ENCODE measurements at places on chromosomes 6 and 20.

- no peak for DNase-seq
Observed at GRCh38 chr6:31355583-31355948, 1.4 kb downstream of the HLA-B start.

DNA sequence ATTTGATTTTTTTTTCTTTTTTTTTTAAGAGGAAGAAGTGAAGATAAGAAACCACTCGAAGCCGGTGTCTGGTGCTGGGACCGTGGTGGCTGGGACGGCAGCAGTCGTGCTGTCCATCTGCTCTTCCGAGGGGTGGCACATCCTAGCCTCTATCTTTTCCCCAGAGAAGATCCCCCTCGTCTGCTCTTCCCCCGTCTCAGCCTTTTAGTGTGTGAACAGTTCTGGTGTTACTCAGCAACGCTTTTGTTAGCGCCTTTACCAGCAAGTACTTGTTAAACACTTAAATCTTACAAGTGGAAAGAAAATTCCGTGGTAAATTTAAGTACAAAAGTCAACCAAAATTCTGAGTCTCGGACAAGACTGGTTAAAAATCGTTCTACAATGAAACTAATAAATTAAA lies 90.1 kb downstream of the RSPH3 start:
- no peak for DNase-seq

DNA sequence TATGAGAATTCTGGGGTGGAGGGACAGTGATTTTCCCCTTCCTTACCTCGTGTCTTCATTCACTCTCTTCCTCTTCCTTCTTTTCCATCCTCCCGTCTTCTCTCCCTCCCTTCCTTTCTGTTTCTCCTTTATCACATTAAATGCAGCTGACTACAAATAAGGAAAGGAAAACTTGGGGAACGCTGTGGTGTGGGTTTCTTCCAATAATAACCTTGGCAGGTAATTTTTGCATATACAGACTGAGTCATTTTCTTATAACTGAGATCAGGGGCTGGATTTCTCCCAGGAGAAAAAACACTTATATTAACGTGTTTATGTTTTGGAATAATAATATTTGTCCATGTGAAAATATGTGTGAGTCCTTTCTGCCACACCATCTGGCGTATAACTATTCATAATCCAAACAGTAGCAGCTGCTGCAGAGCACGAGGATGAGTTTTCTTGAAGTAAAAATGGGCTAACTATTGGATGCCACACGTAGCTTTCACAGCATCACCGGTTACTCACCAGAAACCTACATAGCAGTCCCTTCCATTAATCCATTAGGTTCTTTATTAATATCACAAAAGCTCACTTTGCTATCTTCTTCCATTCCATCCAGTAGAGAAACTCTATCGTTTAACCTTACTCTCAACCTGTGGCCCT lies 139.2 kb upstream of the SASH1 start:
- no peak for DNase-seq

DNA sequence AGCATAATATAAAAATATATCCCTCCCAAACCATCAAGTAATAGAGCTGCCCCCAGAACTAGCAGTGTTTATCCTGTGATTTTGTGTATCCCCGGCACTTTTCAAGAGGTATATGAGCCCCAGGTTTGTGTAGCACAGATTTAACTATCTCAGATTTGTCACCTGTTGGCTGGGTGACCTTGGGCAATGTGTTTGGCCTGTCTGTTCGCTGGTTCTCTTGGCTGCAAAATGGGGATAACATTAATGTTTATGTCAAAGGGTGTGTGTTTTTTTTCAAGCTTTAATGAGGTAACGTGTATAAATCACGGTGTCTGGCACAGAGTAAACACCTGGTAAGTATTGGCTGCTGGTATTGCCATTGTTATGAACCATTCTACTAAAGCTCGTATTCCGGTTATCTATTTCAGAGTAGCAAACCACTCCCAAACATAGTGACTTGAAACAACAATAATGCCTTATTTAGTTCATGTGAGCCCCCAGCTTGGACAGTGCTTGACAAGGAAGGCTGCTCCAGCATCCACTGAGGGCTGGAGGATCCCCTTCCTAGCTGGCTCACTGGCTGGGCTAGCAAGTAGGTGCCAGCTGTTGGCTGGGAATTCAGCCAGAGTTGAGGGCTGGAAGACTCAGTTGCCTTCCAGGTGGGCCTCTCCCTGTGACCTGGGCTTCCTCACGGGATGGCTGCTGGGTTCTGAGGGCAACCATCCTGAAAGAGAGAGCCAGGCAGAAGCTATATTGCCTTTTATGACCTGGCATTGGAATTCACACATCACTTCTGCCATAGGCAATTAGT lies 36.2 kb downstream of the PDRG1 start:
- DNase-seq: no peak

- no peak for DNase-seq
Observed at GRCh38 chr20:19881080-19881840, 123.2 kb downstream of the RIN2 start.

GRCh38 chr20:1123666-1124065 lies 5.3 kb downstream of the PSMF1 start:
- DNase-seq: no peak

GRCh38 chr6:52530351-52530750 lies 46.5 kb downstream of the TRAM2 start:
- no peak for DNase-seq

Data from erythroblast (primary cell).